NCI-H226 (cell line): ENCODE measurements at places on chromosomes 1 and 21.
A peak's percentile ranks its signal among the peaks of the same experiment; 100 is the strongest.

- DNase-seq = no peak
These were observed 7.8 kb downstream of the ZBTB7B start for GRCh38 chr1:155010211-155010918.

- DNase-seq = peak; percentile 10
These were observed 424.5 kb downstream of the NEGR1 start for GRCh38 chr1:71857862-71858261.

- peak; percentile 65 for DNase-seq
These were observed 29.5 kb downstream of the ADGRB2 start for GRCh38 chr1:31734582-31735107.

DNA sequence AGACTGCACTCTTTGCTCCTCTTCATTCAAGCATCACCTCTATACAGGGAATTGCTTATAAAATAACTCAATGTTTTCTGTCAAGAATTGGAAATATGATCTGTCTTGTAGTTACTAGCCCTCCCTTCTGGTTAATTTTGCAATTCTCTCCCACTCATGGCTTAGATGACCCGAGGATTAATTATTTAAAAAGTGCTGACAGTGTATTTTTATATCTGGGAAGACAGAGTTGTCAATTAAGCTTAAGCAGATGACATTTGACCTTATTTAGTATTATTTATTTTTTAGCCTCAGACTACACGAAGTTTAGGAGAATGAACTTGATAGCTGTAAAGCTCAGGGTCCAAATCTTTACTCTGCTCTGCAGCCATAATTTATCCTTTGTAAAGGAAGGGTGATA is 538.5 kb downstream of the NEGR1 start:
- DNase-seq = no peak

GRCh38 chr1:171486048-171486519 is 754 bp downstream of the PRRC2C start:
- peak; percentile 75 for DNase-seq

DNA sequence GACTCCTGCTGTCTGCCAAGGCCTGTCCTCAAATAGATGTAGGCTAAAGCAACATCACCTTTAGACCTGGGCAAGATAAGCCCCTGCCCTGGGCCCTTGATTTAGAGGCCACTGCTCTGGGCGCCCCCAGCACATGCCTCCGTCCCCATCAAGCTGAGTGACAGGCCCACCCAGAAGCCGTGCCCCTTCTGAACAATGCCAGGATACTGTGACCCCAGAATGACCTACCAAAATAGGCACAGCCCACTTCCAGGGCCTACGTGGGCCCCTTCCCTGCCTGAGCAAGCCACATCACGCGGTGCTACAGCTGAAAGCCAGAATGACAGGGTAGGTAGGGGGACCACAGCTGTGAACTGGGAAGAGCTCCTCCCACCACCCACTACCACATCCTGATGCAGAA is 24.7 kb upstream of the BECN2 start:
- DNase-seq = no peak

GRCh38 chr1:162740755-162741154 is 49.7 kb upstream of the HSD17B7 start:
- DNase-seq = no peak
